Stimulated activated CD4-positive, alpha-beta T cell treated with anti-CD3 and anti-CD28 coated beads, Interleukin-12 subunit alpha, Interleukin-12 subunit beta, amount 100 ng/mL, for 24 hours (primary cell): ENCODE measurements at places on chromosomes 2 and 18.

DNA sequence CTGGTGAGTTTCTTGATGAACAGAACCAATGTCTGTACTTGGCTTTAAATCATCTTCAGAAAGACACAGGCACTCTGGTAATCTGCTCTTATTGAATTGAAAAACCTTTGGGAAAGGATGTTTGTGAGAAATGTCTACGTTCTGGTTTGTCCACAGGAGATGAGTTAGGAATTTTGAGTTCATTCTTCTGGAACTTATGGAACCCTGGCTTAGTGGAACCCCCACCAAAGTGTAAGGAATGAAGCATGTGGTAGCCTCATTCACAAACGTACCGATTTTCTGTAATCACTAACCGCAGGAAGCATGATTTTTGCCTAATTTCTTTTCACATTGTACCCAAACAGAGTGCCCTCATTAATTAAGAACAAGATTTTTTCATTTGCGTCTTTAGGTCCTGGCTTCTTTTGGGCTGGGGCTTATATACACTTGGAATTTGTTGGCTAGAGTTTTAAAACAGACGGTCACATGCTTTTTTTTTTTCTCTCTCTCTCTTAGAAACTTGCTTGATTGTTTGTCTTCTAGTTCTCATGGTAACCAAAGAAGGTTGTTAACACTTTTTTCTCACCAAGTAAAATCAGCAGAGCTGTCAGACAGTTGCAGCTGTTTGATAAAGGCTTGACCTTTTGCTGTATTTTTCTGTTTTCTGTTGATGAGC lies 314.1 kb upstream of the THUMPD2 start:
- no peak for DNase-seq

DNA sequence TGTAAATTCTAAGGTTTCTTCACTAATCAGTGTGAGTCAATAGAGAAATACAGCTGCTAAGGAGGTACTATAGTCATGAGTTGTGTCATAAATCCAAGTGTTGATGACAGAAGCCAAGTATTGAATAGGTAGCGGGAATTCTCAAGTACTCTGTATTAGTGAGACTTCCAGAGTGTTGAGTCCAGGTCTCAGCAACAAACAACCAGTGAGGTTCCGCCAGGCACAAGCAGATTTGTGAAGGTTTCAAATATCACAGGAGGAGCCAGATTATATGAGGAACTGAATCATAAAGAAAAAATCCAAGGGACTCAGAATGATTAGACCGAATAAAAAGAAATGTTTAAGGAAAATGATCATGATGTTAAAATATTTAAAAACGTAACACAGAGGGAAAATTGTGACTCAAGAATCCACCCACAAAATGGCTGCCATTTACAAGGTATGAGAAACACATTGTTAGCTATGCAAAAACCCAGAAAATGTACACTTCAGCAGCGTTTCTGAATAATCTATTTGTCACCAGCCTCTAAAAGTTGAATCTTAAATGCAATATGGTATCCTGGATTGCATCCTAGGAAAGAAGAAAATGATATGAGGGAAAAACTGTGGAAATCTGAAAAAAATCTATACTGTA lies 27.3 kb upstream of the EVA1A start:
- no peak for DNase-seq

DNA sequence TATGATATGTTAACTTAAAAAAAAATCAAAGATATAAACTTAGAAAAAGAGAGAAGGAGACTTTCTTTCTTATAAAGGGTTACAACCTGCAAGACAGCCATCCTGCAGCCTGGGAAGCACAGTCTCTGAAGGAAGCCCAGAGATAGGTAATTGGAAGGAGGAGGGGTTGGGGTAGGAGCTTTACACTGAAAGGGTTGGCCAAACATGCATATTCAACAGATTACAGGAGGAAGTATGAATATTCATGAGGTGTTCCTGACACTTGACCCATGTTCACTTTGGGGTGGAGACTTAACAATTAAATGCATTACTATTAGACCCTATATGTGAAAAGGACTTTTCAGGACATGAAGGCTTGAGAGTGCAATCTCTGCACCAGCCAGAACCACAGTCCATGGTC lies 71.7 kb upstream of the CDH2 start:
- no peak for DNase-seq

GRCh38 chr18:79916546-79917168 lies 34.8 kb downstream of the SLC66A2 start:
- no peak for DNase-seq

DNA sequence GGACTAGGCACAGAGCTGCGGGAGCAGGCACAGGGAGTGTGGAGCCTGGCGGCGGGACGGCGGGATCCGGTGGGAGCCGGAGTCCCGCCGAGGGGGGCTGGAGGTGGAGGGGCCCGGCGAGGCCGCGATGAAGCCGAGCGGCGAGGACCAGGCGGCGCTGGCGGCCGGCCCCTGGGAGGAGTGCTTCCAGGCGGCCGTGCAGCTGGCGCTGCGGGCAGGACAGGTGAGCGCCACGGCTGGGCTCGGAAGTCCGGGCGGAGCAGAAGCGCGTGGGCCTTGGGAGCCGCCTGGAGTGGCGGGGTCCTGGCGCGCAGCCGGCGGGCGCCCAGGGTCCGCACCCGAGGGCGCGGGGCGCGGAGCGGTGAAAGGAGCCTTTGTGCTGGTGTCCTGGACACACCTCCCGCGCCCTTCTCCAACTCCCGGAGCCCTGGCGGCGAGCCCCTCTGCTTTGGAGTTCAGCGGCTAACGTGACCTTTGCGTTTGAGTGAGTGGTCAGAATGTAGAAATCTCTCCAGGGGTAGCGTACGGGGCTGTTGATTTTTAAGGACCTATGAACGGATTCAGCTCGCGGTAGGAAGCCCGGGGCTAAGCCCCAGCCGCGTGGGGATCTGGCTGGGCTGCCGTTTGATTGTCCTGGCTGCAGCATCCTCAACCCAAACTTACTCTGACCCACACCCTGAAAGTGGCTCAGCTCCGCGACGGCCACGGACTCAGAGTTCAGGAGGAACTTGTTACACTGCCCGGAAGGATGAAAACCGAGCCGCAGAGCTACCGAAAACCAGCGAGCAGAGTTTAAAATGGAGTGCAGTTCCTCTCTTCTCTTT lies 448 bp downstream of the IMPA2 start:
- no peak for DNase-seq

GRCh38 chr2:149611100-149611820 lies 23.7 kb upstream of the MMADHC start:
- no peak for DNase-seq
